ENCODE measurements at places on chromosomes 16 and 17. TPM values are rescaled to one million over a fixed set of nuclear protein-coding genes. Genes with fewer than 3 reads are reported as not detected.

- no peak for DNase-seq
Measured at GRCh38 chr16:83727018-83727417, 80.8 kb upstream of the HSBP1 start.

DNA sequence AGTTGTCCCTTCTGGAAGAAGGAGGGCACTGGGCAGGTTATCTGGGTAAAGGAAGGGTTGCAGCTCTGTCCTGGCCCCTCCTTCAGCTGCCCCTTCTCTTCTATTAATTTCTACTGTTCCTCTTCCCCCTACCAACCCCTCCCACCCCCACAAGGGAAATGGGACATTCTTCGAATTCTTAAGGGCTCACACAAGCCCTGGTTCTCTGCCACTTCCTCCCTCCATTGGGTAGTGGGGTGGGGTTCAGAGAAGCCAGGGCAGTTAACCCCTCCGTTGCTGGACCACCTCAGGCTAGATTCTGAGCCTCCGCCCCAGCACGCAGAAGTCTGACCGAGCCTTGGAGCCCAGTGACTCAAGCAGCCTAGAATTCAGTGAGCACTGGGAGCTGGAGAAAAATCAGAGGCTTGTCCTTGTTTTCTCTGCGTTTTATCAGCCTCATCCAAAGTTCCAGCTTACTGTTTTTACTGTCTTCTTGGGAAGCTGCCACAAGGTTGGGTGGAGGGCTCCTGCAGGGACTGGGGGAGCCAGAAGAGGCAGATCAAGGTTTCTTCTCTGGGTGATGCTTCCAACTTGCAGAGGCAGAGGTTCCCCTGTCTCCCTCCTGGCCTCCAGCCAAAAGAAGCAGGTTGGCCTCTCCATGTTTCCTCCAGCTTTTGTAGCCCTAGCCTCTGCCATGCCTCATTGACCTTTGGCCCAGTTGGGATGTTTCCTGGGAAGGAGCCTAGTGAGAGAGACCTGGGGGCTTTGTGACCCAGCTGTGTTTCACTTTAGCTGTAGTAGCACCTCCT lies 10.2 kb downstream of the LASP1 start:
- peak; percentile 78 for DNase-seq

DNA sequence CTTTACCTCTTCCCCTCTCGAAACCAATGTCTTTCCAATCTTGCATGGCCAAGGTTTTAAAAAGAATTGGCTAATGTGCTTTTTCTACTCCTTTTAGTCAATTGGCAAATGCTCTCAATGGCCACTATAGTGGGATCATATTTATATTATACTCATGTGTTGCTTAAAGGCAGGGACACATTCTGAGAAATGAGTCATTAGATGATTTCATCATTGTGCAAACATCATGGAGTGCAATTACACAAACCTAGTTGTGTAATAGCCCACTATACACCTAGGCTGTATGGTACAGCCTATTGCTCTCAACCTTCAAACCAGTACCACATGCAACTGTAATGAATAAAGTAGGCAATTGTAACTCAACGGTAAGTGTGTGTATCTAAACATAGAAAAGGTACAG lies 180.9 kb downstream of the HS3ST3A1 start:
- peak; percentile 38 for DNase-seq

DNA sequence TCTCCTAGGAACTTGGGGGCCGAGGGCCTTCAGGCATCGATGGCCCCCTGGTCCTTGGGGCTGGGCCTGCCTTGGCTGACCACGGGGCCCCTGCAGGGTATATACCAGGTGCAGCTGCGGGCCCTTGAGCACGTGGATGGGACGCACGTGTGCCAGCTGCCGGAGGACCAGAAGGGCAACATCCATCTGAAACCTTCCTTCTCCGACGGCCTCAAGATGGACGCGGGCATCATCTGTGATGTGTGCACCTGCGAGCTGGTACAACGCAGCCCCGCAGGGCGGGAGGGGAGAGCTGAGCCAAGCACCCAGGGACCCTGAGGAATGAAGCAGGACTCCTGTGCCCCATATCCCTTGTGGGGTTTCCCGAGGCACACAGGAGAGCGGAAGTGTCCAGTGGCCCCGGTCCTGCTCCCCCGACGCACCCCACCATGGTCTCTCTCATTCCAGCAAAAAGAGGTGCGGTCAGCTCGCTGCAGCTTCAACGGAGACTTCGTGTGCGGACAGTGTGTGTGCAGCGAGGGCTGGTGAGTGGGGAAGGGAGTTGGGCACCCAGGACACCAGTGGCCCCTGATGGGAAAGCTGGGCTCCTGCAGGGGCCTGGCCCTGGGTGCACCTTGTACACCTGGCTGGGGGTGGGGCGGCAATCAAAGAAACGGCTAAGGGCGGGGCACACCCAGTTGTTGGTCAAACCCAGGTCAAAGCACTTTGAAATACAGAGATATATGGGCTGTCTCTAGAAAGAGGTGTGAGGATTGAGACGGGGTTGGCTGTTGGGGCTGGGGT lies 10.6 kb downstream of the ITGB4 start:
- no peak for DNase-seq

DNA sequence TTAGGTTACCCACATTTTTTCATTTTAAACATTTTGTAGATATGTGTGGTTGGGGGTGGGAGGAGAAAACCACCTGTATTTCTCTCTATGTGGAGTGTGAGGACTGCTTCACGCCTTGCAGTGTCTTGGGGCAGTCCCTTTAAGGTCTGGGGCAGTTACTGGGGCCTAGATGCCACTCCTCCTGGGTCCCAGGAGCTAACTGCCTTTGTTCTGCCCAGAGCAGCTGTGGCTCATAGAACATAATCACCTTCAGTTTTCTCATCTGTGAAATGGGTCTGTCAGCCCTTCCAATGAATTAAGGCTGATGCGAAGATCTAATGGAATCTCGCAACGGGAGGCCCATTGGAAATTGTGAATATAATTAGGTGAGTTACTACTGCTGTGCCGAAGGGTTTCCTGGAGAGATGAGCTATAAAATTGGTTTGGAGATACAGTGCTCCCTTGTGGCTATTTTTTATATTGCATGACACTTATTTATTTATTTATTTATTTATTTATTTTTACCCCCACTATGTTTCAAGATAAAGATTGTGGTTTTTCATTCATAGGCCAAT lies 22.9 kb downstream of the DHRS7C start:
- no peak for DNase-seq

GRCh38 chr16:23284584-23284983 lies 17.5 kb upstream of the SCNN1B start:
- DNase-seq, result no peak

- peak; percentile 41 for DNase-seq
Measured at GRCh38 chr16:19071811-19072777, 4.7 kb downstream of the COQ7 start.

- no peak for DNase-seq
Measured at GRCh38 chr17:75566834-75567233, 20.8 kb upstream of the MYO15B start.

- no peak for DNase-seq
Measured at GRCh38 chr17:80881306-80881705, 110.3 kb upstream of the CHMP6 start.

GRCh38 chr17:20992416-20992815 lies 50.4 kb downstream of the USP22 start:
- DNase-seq, result no peak

GRCh38 chr16:22751104-22751667 lies 62.8 kb upstream of the HS3ST2 start:
- no peak for DNase-seq

DNA sequence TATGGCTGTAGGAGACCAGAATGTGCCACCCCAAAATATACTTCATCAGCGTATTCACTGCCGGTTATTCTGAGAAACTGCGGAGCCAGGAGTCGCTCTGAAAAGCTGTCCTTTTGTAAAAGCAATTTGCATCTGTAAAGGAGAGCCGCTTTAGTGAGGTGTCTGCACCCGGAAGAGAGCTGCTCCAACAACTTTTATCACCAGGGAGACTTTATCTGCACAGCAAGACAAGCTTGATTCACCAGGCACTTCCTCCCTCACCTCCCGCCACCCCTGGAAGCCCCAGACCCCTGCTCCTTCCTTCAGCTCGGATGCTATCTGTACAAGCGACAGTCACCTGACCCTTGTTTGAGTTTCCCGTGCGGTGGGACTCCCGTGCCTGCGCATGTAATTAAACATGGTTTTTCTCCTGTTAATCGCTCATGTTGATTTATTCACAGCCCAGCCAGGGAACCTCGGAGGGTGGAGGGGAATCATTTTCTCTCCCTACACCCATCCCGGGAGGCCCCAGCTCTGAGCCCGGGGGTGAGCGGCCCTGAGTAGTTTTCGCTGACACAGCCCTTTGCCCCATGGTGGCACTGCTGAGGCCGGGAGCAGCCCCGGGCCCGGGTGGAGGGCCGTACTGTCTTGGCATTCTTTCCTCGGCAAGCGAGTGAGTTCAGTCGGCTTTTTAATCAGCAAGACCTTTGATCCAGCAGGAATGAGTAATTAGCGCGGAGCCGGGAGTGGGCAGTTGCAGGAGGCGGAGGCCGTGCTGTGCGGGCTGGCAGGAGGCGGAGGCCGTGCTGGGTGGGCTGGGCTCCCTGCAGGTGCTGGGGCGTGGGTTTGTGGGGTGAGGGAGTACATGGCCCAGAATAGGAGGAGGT lies 222.7 kb upstream of the CIBAR2 start:
- DNase-seq, result no peak

- no peak for DNase-seq
Measured at GRCh38 chr17:56740481-56740880, 93.2 kb downstream of the C17orf67 start.

DNA sequence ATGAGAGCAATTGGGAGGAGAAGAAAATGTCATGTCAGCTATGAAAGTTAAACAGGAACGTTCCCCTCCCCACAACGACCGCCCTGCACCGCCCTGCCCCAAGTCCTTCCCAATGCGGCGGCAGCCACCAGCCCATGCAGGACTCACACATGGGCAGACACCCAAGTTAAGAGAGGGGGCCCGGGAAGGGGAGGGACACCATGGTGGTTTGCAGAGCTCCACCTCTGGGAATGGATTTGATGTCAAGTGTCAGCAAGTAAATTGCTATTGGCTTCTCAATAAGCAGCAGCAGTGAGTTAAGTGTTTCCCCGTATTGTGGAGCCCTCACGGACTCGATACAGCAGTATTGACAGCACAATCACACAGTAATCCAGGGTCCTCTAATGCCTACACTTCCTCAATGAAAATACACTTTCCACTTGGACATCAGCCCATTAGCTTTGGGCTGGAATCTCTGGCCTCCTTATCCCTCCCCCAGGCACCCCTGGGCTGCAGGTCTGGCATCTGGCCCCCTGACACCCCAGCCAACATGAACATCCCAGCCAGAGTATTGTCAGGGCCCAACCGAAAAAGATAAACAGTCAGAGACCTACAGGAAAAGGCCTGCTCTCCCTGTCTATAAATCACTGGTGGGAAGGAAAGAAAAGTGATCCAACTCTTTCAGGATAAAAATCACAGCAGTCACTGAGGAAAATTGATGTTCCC lies 22.6 kb downstream of the ZFHX3 start:
- no peak for DNase-seq

GRCh38 chr17:83127431-83128160 lies 48.2 kb downstream of the METRNL start:
- DNase-seq, result no peak

- no peak for DNase-seq
Measured at GRCh38 chr16:88468275-88469129, 15.4 kb downstream of the ZFPM1 start.

DNA sequence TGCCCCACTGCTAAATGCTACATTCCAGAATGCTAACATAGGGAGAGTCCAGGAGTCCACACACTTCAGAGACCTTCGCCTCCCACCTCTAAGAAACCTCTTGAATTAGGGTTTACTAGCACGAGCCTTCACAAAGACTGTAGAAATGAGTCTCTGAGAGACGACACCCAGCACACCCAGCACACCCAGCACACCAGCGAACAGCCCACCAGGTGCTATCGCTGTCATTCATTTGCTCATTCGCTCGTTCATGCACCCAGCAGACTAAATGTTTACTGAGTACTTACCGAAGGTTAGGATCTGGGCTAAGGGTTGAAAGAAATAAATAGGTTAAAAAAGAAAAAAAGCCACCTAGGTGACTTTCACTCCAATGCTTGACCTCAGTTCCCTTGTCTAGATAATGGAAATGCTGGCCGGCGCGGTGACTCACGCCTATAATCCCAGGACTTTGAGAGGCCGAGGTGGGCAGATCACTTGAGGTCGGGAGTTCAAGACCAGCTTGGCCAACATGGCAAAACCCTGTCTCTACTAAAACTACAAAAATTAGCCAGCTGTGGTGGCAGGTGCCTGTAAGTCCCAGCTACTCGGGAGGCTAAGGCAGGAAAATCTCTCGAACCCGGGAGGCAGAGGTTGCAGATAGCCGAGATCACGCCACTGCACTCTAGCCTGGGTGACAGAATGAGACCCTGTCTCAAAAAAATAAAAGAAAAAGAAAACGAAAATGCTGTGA lies 100.8 kb downstream of the ADCY9 start:
- no peak for DNase-seq

- peak; percentile 76 for DNase-seq
Measured at GRCh38 chr16:14529010-14529669, 100.9 kb downstream of the PARN start.

DNA sequence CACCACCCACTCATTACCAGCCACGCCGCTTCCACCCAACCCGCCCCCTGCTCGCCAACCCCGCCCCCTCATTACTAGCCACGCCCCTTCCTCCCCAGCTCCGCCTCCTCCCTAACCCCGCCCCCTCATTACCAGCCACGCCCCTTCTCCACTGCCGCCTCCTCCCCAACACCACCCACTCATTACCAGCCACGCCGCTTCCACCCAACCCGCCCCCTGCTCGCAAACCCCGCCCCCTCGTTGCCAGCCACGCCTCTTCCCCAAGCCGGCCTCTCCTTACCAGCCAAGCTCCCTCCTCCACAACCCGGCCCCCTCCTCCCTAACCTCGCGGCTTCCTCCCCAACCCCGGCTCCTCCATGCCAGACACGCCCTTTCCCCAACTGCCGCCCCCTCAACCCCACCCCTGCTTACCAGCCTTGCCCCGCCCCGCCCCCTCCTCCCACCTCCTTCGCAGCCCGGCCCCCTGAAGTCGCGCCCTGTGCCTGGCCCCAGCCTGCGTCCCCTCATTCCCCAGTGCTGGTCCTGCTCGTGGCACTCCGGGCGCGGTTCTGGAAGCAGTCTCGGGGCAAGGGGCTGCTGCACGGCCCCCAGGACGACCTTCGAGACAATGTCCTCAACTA lies 7.3 kb downstream of the SLC22A31 start:
- peak; percentile 57 for DNase-seq

GRCh38 chr16:57677622-57678369 lies 9.7 kb downstream of the ADGRG3 start:
- DNase-seq, result no peak

The HSF4 gene
- polyA plus RNA-seq, result 6.0 TPM

The C1QTNF8 gene
- not detected for polyA plus RNA-seq

The CLEC19A gene
- polyA plus RNA-seq, result not detected

The OTOA gene
- polyA plus RNA-seq, result 0.07 TPM

The SLC38A8 gene
- polyA plus RNA-seq, result not detected

The NTHL1 gene
- 41.6 TPM for polyA plus RNA-seq

The TGFB1I1 gene
- 34.6 TPM for polyA plus RNA-seq

The TMEM132E gene
- polyA plus RNA-seq, result not detected

The CD68 gene
- polyA plus RNA-seq, result 21.0 TPM

The CNGB1 gene
- 0.08 TPM for polyA plus RNA-seq

The RUNDC3A gene
- 0.52 TPM for polyA plus RNA-seq

The MYCBPAP gene
- 5.3 TPM for polyA plus RNA-seq

The NECAB2 gene
- polyA plus RNA-seq, result not detected

The GPR139 gene
- not detected for polyA plus RNA-seq

The USP6 gene
- 0.03 TPM for polyA plus RNA-seq

The ORC6 gene
- polyA plus RNA-seq, result 23.5 TPM

Measured in foreskin keratinocyte (primary cell).